ENCODE measurements at places on chromosomes 1 and 21.

DNA sequence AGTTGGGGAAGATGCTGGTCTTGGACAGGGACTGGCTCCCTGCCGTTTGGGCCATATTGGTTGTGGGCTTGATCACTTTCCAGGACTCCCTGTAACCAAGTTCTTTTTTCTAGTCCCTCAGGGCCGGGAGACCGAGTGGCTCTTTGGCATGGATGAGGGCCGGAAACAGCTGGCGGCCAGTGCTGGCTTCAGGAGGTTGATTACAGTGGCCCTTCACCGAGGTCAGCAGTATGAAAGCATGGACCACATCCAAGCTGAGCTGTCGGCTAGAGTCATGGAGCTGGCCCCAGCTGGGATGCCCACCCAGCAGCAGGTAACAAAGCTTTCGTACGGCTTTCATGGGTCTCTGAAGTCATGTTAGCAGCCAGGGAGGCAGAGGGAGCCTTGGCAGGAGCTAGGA, 4.3 kb downstream of the METTL13 start:
- DNase-seq, result no peak

GRCh38 chr1:85109475-85109874, 61.2 kb upstream of the MCOLN3 start:
- no peak for DNase-seq

- no peak for DNase-seq
Observed at GRCh38 chr21:23016617-23017016, 2018.4 kb downstream of the NCAM2 start.

DNA sequence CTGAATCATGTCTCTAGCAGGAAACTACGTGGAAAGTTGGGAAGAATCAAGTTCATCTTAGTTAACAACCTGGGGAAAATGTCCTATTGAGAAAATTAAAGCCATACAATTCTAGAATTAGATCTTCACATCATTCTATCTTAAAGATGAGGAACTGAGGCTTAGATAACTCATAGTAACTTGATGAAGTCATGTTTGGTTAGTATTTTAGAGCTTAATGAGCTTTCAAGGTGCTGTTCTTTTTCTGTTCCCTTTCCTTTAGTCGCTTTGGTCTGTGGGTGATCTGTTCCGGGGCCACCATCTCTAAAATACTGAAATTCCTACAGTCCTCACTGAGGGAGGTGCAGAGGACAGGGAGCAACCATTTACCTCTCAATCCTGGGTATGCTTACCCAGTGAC, 4.3 kb upstream of the GLUL start:
- DNase-seq, result no peak

- no peak for DNase-seq
Observed at GRCh38 chr1:109783436-109783835, 19.7 kb upstream of the EPS8L3 start.

DNA sequence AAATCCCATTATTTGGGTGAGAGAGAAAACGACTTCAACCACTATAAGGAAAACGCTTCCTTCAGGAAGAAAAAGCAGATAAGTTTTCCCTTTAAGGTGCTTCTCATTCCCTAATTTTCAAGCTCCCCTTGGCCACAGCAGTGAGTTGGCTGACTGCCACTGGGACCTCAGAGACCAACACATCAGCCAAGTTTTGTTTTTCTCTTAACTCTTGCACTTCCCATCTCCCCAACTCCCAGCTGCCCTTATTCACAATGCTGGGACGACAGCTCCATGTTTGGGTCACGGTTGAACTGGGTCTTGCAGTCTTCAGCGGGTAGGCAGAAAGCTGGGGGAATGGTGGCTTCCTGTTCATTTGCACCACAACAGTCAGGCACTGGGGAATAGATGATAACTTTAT, 18.9 kb downstream of the SGIP1 start:
- no peak for DNase-seq

GRCh38 chr1:175755516-175756070, 12.2 kb upstream of the TNR start:
- no peak for DNase-seq

DNA sequence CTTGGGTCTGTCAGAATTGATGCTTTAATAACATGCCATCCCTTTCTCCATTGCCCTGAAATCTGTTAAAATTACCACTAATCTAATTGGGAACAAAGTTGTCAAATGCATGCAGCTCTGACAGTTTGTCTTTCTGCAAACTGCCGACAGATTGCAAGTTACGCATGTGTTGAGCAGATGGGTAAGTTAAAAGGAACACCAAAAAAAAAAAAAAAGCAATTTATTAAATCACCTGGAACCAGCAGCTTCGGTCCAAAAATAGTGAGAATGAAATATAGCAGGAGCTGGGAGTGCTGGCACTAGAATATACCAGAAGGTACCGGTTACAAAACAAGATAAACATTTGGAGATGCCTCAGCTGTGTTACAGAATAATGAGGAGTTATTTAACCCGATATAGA, 149.6 kb upstream of the C1orf87 start:
- DNase-seq, result no peak

Data from natural killer cell (primary cell).